ENCODE measurements at places on chromosomes 11 and 22.

DNA sequence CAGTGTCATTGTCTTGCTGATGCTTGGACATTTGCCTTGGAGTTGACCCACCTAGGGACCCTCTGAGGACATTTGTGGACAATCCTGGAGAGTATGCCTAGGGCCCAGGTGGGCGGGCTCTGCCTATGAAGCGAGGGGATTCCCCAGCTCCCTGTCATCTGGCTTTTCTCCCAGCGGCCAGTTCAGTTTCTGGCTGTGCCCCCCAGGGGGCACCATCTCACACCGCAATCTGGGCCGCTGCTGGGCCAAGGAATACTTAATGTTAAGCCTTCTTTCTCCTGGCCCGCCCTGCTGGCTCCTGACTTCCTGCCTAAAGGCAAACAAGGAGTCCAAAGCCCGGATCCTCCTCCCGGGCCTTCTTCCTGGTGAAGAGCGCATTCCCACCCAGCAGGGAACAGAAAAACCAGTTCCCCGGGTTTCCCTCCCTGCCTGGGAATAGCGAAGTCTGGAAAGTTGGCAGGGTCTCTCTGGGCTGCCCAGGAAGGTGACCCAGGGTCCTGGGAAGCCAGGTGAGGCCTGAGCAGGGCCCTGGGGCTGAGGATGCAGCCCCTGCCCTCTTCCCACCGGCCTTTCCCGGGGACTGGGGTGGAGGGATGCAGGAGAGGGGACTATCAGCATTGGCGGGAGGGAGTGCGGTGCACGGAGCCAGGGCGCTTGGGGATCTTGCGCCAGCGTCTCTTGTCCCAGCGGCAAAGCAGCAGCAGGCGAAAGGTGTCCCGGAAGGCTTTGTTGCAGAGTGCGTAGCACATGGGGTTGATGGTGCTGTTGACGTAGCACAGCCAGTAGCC is 11.9 kb downstream of the CHRM1 start:
- no peak for DNase-seq

DNA sequence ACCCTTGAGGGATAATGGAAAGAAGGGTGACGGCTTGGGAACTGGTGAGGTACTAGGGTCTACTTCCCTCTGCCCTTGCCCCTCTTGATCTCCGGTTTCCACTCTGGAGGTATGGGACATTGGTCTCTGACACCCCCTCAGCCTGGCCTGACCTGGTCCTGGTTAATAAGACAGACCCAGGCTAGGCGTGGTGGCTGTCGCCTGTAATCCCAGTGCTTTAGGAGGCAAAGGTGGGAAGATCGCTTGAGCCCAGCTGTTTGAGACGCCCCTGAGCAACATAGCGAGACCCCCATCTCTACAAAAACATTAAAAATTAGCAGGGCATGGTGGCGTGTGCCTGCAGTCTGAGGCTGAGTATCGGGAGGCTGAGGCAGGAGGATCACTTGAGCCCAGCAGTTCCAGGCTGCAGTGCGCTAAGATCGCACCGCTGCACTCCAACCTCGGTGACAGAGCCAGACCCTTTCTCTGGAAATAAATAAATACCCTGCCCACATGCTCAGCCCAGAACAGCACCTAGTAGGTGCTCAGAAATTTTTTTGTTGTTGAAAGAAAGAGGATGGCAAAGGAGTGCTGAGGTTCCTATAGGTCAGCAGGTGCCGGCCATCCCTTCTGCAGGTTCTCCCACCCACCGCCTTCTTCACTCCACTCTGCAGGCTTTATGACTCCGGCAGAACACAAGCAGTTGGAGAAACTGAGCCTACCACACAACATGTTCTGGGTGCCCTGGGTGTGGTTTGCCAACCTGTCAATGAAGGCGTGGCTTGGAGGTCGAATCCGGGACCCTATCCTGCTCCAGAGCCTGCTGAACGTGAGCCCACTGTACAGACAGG is 6.3 kb downstream of the BEST1 start:
- DNase-seq, result no peak

GRCh38 chr11:925496-926301 is at the start of gene AP2A2:
Gene AP2A2, plus strand, starts transcription at chr11:925870. Its CDS starts 152 bp downstream, at chr11:926022.
- DNase-seq, result peak; percentile 85

DNA sequence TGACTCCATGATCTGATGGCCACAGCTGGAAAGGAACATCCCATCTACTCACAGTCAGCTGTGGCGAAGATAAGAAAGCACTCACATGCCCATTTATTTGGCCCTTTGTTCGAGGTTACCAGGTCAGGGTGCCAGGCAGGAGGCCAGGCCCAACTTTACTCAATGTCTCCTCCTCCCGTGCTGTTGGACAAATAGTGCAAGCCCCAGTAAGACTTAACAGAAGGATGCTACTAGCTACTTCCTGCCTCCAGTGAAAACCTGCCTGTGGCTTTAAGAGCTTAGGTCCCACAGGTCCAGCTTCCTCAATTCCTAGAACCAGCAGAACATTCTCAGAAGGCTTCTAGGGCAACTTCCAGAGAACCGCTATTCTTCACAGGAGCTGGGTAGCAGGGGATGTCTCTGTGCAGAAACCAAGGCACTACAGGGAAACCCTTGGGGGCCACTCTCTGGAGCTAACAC is 12.9 kb upstream of the CRY2 start:
- peak; percentile 27 for DNase-seq

GRCh38 chr11:100010393-100010792 is 676.7 kb upstream of the ARHGAP42 start:
- no peak for DNase-seq

GRCh38 chr11:76841923-76842452 is 18.7 kb upstream of the ACER3 start:
- DNase-seq, result no peak

DNA sequence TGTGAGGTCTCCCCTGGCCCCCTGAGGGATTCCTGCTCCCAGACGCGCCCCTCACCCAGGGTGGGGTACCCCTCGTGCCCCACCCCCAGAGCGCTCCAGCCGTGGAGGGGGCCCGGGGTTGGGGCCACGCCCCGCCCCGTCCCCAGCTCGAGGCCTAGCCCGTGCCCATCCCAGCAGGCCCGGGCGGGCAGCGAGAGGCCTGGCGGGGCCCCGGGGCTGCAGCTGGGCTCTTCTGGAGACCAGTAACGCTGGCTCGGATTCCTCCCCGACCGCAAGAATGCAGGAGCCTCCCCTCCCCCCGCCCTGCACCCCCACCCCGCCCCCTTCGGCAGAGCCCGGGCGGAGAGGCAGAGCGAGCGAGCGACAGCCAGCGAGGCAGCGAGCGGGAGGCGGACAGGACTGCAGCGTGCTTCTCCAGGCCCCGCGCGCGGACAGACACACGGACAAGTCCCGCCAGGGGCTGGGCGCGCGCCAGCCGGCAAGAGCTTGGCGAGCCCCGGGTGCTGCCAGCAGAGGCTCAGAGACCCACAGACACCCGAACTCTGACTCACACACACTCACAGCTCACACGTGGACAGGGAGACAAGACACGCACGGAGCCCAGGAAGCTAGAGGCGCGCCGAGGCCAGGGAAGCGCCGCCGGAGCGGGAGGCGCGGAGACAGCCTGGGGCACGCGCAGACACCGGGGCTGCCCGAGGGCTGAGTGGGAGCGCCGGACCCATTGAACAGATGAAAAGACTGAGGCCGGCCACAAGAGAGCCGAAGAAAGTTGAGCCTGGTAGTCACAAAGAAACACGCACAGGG is 15.2 kb downstream of the BCL9L start:
- no peak for DNase-seq

DNA sequence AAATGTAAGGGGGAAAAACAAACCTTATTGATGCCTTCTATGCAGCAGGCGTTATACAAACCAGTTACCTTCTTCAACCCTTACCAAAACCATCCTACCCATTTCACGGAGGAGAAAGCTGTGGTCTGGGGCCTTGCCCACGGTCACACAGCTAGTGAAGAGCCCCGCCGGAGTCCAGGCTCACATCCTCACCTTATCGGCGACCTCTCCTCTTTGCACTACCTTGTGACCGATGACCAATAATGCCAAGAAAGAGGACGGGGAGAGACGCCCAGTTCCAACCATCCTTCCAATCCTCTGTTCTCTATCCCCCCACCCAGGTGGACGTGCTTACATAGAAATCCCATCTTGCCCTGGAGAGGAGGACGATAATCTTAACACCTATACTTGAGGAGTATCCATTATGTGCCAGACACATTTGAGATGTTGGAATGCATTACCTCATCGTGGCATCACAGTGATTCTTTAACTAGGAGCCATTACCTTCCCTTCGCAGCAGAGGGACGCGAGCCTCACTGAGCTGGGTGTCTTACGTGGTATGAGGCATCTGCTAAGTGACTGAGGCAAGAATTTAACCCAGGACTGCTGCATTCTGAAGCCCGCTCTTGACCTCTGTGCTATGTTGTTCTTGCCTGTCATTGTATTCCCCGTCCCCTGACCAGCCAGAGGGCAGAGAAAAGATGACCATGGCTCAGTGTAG is 253.7 kb upstream of the B3GAT1 start:
- no peak for DNase-seq

- DNase-seq, result no peak
Measured at GRCh38 chr11:284105-285020, 4.6 kb upstream of the PGGHG start.

GRCh38 chr11:95363708-95364107 is 132.7 kb upstream of the SESN3 start:
- DNase-seq, result no peak

- no peak for DNase-seq
Measured at GRCh38 chr22:29148036-29148435, 57.7 kb upstream of the EMID1 start.

GRCh38 chr11:12717851-12718291 is 43.6 kb downstream of the TEAD1 start:
- DNase-seq, result no peak

- no peak for DNase-seq
Measured at GRCh38 chr11:66133216-66133775, 63.2 kb downstream of the PACS1 start.

GRCh38 chr11:125593114-125593820 is 615 bp downstream of the STT3A start:
- no peak for DNase-seq

DNA sequence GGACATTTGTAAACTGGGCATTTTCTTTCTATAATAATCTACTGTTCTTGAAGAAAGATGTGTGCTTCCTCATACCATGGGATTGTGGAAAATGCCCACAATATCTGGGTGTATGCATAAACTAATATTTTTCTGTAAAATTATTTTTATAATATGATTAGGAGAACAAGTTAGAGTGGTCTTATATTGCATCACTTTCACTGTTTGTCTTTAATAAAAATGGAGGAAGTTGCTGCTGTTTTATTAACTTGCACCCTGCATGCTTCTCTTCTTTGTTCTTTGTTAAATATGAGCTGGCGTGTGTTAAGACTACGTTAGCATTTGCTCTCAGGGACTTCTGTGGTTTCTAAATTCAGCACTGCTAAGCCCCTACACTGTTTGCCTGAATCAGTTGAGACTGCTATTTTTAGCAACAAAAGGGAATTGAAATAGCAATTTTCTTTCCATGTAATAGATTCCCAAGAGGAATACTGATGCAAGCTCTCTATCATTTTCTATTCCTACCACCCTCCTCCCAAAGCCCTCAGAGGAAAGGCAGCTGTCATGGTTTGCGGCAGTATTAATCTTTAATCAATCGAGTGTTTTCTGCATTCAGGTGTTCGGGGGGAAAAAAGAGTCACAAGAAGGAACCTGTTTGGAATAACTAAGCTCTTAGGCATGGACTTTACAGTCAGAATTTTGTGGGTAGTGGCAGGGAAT is 56.1 kb downstream of the HSD17B12 start:
- peak; percentile 74 for DNase-seq

DNA sequence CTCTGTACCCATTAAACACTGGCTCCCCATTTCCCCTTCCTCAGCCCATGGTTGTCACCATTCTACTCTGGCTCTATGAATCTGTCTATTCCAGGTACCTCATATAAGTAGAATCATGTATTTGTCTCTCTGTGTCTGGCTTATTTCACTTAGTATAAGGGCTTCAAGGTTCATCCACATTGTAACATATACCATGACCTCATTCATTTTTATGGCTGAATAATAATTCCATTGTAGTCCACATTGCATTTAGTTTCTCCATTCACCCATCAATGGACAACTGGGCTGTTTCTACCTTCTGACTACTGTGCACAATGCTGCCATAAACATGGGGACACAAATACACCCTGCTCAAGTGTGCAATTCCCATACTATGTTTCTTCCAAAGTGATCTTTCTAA is 97.3 kb downstream of the MICAL3 start:
- DNase-seq, result no peak

DNA sequence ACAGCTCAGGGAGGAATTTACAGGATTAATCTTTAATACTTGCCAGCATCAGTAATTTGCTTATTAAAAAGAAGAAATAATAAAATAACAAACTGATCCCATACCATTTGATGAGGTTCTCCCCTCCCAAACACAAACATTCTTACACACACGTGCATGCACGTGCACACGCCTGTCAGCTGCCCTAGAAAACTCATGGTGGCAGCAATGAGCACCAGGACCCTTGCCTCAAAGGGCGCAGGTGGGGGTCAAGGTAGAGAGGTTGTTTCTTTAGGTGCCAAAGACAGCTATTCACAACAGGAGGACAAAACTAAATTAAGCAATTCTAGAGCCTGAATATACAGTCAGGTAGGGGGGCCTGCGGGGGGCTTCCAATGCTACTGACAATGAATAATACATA is 219.3 kb downstream of the BUD13 start:
- no peak for DNase-seq

DNA sequence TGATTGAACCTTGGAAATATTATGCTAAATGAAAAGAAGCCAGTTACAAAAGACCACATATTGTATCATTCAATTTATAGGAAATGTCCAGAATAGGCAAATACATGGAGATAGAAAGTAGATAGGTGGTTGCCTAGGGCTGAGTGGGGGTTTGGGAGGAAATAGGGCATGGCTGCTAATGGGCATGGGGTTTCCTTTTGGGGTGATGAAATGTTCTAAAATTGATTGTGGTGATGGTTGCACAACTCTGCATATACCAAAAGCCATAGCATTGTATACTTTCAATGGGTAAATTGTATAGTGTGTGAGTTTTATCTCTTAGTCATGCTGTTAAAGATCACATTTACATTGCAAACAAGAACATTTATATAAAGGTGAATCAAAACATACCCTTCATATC is 48.7 kb downstream of the LDLRAD3 start:
- DNase-seq, result peak; percentile 27

DNA sequence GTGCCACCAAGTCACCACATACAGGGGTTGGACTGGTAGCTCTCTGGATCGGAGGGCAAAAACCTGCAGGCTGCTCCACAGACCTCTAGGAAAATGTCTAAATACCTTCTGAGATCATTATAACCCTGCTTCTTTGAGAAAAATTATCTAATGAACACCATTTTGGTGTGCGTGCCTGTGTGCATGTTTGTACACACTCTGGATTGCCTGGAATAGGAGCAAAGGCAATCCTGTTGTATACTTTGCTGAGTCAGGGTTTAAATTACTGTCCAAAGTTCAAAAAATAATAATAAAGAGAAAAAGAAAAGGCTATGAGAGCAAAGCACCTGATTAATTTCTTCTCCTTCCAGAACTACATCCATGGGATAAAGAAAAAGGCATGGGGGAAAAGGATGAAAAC is 11.0 kb downstream of the JAML start:
- DNase-seq, result no peak

- DNase-seq, result no peak
Measured at GRCh38 chr11:84292006-84292405, 1005.8 kb upstream of the CCDC90B start.

- no peak for DNase-seq
Measured at GRCh38 chr11:85699957-85700741, 14.2 kb upstream of the CCDC89 start.
